T-helper 22 cell (primary cell): ENCODE measurements at places on chromosomes 13 and 19.
A peak's percentile ranks its signal among the peaks of the same experiment; 100 is the strongest.

DNA sequence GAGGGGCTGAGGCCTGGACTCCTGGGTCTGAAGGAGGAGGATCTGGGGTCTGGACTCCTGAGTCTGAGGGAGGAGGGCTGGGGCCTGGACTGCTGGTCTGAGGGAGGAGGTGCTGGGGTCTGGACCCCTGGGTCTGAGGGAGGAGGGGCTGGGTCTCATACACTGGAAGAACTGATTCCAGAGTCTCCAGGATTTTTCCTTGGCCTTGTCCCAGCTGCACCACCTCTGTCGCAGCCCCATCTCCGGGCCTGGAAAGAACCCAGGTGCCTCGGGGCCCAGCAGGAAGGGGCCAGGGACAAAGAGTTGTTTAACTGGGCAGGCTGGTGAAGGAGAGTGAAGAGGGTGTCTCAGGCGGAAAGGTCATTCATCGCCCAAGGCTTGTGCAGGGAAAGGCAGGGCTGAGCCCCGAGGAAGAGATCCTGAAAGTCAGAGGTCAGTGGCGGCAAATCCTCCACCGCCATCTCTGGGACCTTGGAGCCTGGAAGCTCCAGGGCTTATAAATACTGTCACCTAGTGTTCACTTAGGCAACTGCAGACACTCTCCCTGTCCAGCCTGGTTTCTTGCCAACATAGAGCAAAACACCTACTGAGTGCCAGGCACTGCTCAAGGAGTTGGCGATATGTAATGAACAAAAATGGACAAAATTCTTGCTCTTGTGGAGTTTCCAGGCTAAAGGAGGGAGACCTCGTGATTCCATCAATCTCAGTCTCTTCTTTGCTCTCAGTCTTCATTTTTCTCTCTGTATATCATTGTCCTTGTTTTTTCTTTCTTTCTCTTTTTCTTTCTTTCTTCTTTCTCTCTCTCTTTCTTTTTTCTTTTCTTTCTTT is 4.4 kb upstream of the KCNN4 start:
- peak; percentile 26 for DNase-seq

- no peak for DNase-seq
Observed at GRCh38 chr19:6527893-6528543, 2.8 kb upstream of the TNFSF9 start.

- no peak for DNase-seq
Observed at GRCh38 chr13:44088991-44089413, 209.3 kb downstream of the LACC1 start.

DNA sequence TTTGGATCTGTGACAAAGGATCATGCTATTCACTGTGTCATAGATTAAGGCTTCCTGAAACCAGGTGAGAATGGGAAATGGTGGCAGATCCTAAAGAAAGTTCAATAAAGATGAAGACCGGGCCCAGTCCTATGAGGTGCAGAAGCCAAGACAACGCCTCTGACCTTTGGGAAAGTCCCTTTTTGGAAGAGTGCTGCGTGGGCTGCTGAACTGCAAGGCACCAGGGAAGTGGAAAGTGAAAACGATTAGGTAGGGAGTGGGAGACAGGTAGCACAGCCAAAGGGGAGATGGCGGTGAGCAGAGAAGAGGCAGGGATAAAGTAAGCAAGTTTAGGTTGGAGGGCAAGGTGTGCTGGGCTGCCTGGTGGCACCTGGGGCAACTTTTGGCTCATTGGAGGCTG is 16.3 kb downstream of the MBNL2 start:
- DNase-seq: no peak

DNA sequence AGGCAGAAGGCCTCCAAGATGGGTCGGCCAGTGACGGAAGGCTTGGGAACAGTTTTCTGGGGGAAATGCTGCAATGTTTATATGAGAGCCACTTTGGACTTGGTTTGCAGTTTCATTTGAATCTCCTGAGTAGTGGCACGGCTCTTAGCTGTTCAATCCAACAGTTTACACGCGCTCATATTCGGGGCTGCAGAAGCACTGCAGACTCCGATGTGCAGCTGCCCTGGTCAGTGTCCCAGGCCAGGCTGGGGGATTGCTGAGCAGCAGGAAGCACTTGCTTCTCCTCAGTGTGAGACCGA is 31.7 kb downstream of the CEBPG start:
- no peak for DNase-seq

DNA sequence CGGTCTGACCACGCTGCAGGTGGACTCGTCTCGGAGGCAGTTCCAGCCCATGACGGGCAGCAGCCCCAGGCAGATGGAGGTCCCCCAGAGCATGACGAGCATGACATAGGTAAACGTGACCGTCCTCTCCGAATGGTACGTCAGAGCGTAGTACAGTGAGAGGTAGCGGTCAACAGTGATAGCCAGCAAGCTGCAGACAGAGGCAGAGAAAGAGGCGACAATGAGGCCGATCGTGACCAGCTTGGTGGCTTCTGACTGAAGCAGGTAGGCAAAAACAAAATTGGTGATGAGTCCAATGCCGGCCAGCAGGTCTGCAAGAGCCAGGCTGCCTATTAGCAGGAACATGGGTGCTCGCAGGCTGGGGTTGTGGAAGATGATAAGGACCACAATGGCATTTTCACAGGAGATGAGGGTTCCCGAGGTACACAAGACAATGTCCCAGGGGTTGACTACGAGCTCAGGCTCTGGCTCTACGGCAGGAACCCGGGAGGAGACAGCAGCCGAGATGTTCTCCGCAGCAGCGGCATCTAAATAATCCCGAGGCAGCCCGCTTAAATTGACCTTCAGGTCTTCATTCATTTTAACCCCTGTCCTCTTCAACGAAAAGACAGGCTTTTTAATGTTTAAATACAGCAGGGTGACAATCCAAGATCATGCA is 1.2 kb downstream of the GPR12 start:
- no peak for DNase-seq
